ENCODE measurements at places on chromosomes 1 and 21.

DNA sequence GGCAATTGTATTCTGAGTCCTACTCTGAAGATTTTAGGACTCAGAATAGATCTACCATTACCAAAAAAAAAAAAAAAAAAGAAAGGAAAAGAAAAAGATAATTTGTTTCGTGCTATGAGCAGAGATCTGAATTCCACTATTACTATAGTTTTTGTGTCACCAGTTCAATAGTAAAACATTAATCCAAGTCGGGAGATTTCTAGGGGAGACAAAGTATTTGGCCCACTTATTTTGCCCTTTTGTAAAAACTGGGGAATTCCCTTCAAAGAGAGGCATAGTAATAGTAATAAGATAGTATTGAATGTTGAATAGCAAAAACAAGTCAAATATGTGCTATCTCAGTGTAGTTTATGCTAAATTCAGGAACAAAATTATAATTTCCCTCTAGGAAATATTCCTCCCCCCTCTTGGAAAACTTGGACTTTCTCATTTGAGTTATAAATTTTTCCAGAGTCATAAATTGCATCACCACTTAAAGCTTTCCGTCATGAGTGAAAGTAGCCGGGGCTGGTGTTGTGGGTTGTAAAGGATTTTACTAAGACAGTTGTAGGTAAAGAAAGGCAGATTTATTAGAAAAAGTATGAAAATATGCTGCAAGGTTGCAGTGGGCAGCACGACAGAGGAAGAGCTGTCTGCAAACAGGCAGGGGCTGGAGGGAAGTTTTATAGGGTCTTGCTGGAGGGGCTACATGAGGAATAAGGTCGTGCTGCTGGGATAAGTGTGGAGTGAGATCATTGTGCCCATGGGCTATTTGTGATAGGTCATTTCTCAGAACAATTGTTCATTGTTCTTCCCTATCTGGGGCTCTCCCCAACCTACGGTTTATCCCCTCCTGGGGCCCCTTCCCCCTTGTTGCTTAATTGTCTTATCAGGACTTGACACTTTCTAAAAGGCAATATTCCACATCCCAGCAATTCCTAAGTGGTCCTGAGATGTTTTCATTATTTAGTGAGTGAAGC is 1009.9 kb downstream of the PLA2G4A start:
- H3K4me1 ChIP-seq: peaks cover 30% of the 10 kb centered on the region
- H3K4me3 ChIP-seq: no peak overlapping the region

DNA sequence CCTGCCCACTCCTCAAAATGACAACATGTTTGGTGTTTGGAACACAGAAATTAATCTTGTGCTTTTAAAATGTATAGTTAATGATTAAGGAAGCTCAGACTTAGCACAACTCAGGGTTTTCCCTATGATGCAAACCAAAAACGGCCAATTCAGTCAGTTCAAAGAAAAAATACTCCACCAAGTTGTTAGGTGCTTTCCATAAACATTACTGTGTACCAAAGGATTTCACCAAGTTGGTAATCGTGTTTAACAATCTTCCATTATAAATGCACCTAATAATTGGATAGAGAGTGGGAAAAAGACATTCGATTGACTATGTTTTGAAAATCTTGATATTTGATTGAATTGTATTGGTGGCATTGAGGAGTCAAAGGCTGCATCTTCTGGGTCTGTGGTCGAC is 33.3 kb upstream of the DUSP10 start:
- H3K27me3 ChIP-seq: peaks cover 1% of the 10 kb centered on the region
- no peak overlapping the region for H3K4me3 ChIP-seq
- no peaks in the 10 kb centered on the region for H3K36me3 ChIP-seq
- H3K4me1 ChIP-seq: peaks cover 5% of the 10 kb centered on the region
- H3K27ac ChIP-seq: no peak overlapping the region

DNA sequence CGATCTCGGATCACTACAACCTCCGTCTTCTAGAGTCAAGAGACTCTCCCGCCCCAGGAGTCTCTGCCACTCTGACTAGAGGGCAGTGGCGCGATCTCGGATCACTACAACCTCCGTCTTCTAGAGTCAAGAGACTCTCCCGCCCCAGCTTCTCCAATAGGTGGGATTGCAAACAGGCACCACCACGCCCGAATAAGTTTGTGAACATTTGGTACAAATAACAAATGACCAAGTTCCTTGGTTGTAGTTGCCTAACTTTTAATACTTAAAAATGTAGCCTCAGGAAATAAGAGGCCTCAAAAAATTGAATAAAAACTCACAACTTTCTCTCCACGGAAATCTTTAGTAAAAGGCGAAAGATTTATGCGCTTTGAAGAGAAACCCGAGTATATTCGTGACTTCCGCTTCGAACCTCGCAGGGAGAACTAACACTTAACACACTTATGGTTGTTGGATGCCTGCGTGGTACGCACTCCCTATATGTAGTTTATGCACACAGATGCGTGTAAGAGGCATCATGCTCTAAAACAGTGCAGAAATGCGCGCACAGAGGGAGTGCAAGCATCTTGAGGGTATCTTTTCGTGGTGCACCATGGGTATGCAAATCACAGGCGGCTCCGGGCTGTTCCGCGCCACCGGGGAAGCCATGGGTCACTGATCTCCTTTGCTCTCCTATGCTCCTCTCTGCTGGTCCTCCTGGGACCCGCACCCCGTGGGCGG is 11.4 kb downstream of the BTBD19 start:
- peak overlapping the region; percentile 100 for H3K27ac ChIP-seq
- H3K27me3 ChIP-seq: no peaks in the 10 kb centered on the region
- peak overlapping the region; percentile 87 for H3K4me3 ChIP-seq
- H3K36me3 ChIP-seq: peaks cover 10% of the 10 kb centered on the region
- no peak for DNase-seq

DNA sequence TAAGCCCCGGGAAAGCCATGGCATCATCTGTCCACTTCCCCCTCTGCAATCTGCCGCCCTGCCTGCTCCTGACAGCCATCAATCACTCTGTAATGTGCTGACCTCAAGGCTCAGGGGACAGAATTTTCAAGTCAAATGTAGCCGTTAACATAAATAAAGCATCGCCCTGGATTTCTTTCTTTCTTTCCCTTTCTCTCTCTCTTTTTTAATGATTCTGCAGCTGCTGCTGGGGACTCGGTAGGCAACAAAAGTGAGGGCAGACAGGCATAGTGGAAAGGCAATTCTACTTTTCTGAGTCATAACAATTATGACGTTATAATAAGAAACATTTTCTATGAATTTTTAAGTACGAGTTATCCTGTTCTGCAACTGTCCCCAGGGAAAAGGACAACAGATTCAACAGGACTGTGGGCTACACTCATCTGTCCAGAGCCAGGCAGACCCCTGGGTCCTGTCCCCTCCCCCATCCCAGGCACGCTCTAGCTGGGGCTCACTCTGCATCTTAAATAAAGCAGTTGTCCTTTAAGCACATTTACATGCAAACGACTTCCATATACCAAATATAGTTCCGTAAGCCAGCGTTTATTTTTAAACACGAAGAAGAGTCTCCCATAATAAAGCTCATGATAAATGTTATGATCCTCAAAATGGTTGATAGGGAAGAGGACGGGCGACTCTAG is 78.7 kb downstream of the SSBP3 start:
- no peaks in the 10 kb centered on the region for H3K27me3 ChIP-seq
- H3K27ac ChIP-seq: peak overlapping the region; percentile 86
- peaks cover 94% of the 10 kb centered on the region for H3K4me1 ChIP-seq
- peaks cover 2% of the 10 kb centered on the region for H3K36me3 ChIP-seq

- peaks cover 65% of the 10 kb centered on the region for H3K27me3 ChIP-seq
- H3K36me3 ChIP-seq: no peaks in the 10 kb centered on the region
- H3K27ac ChIP-seq: no peak overlapping the region
Observed at GRCh38 chr1:38444770-38445442, 398.3 kb upstream of the POU3F1 start.

DNA sequence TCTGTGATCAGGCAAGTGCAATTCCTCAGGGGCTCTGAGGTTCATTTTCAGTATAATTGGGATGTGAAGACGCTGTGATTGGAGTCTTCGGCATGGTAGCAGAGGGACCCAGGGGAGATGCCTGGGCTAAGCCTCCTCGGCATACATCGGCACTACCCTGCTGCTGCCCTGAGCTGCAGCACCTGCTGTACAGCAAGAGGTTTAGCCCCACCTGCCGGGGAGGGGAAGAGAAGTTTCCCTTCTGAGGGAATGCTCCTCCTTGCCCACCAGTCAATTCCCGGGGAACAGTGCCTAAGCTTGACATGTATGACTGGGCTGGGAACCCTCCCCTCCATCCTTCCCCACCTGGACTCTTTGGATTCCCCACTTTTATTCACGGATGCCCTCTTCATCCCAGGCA is 24.9 kb downstream of the CNIH3 start:
- no peak for DNase-seq
- H3K27me3 ChIP-seq: peaks cover 17% of the 10 kb centered on the region
- H3K4me1 ChIP-seq: peaks cover 10% of the 10 kb centered on the region
- no peaks in the 10 kb centered on the region for H3K36me3 ChIP-seq
- no peak overlapping the region for H3K27ac ChIP-seq

DNA sequence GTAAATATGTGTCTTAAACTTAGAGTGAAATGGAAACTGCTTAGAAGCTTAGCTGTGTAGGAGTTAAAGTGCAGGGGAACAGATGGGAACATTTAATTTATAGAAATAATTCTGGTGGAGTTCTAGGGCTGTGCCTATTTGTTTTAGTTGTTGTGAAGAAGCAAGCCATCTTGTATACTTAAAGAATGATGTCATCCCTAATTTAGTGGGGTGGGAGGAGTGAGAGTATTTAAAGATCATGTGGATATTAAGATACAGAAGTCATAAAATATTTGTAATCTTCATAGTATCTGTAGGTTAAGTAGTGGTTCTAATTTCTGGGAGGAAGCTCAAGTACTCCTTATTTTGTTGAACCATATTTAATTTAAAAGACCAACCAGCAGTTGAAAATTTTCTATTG is 41.5 kb downstream of the BACH1 start:
- no peaks in the 10 kb centered on the region for H3K27me3 ChIP-seq
- peak overlapping the region; percentile 52 for H3K27ac ChIP-seq
- no peak overlapping the region for H3K4me3 ChIP-seq
- DNase-seq: no peak

DNA sequence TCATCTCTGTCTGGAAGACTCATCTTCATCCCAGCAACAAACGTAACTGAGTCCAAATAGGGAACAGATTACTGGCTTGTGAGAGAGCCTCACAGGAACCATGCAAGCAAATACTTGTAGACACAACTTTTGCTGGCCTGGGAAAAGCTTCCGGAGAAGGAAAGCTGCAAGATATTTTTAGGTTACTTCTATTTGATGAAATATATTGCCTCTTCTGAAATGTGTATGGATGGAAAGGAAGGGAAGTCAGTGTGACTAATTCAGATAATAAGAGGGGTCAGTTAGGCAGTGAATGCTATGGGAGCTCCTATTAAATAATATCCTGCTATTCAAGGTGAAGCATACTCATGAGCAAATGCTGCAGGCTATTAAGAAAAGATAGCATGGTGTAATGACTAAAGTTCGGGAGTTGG is 20.4 kb upstream of the FGGY start:
- peaks cover 51% of the 10 kb centered on the region for H3K4me1 ChIP-seq
- no peak for DNase-seq
- H3K27me3 ChIP-seq: no peaks in the 10 kb centered on the region
- no peak overlapping the region for H3K4me3 ChIP-seq
- peak overlapping the region; percentile 10 for H3K27ac ChIP-seq

All from mesothelial cell of epicardium (in vitro differentiated cells).